RKO (cell line): ENCODE measurements at places on chromosomes 6 and 20.

DNA sequence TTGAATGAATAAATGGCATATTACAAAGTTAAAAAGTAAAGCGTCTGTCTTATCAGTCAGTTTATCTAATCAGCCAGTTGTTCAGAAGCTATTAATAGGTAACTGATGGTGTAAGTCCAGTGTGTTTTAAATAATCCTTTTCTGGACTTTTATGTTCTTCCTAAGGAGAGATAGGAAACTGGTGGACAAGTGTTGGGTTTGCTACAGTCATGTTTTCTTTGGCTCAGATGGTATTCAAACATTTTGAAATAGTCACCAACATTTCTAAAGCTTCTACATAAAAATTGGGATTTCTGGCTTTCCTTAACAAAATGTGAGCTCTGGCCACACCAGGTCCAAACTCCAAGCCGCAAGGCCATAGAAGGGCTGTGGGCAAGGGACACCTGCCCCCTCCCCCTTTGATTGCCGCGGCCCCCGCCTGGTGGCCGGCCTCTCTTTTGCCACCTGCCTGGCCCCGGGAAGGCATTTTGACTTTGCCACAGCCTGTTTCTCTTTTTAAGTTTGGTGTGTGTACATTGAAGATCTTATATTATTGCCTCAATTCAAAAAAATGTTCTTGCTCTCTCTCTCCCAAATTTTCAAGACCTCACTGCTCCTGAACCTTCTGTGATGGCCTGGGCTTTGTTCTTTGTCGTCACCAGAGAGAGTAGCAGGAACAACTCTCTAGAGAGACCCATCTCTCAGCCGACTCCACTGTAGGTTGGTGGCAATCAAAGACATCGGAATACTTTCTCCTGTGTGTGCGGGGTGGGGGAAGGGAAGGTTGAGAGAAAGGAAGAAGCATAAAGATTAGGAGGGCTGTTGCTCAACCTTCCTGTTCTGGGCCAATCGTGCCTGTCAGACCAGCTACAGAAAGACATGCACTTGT lies 84.0 kb upstream of the ZNF217 start:
- DNase-seq, result no peak

GRCh38 chr6:6694825-6695624 lies 106.5 kb downstream of the LY86 start:
- DNase-seq, result no peak

DNA sequence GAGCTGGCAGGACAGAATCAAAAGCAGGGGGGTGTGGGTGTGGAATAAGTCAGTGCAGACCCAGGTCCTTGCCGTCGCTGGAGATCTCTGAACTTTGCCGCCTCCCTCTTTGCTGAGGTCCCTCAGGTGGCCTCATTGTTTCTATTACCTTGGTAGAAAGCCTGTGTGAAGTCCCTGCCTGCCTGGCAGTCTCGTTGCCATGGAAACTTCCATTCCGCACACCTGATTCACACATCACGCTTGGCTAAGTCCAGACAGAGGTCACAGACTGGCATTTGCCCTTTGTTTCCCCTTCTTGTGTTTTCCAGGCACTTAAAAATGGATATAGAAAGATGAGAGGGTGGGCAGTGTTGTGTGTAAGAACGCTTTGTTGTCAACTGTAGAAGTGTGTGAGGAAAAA lies 260.6 kb downstream of the PRL start:
- DNase-seq, result no peak

- no peak for DNase-seq
Observed at GRCh38 chr6:74606582-74607071, 599.2 kb downstream of the COL12A1 start.

DNA sequence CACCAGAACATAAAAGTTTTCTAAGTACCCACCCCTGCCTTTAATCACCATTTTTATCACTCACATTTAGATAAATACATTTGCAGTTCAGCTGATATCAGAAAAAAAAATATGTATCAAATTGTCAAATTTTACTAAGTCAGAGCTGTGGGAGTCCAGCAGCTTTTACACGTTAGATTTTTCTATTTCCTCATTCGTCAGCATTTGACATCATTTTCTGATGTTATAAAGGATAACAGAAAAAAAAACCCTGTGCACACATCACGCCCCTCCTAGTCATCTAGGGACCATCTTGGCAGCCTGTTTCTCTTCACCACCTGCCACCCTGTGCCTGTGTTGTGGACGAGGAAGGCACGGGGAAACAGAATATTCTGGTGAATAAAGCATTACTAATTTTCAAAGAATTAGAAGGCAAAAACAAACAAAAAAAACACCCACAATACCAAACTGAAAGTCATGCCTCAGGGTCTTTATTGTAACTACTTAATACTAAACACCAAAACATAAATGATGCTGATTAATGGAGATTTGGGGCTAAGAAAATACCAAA lies 12.4 kb downstream of the B4GALT5 start:
- no peak for DNase-seq

GRCh38 chr20:45503403-45503802 lies 12.0 kb downstream of the SPINT3 start:
- no peak for DNase-seq

- DNase-seq, result no peak
Observed at GRCh38 chr6:13367396-13367795, 39.1 kb upstream of the TBC1D7 start.

DNA sequence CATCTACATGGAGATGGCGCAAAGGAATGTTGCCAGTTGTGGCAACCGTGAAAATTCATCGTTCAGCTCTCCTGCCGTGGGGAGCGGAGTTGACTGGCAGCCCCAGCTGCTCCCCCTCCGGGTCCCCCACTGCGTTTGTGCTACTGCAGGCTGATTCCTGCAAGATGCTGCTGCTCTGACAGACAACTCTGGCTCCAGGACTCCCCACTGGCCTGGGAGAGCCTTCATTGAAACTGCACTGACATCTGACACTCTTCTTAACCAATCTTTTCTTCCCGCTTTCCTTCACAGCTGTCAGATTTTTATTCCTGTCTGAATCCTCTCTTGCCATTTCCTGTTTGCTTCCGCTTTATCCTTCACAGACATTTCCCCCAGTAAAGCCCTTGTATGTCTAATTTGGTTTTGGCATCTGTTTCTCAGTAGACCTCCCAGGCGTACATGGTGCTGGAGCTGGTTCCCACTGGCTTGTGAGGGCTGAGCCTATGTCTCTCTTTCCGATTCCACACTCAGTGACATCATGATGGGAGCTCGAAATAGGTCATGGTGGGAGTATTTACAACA lies 9.5 kb upstream of the ATRN start:
- DNase-seq, result no peak

GRCh38 chr6:42049948-42050296 lies 402 bp upstream of the TAF8 start:
- no peak for DNase-seq

GRCh38 chr6:160439751-160440150 lies 91.6 kb downstream of the SLC22A3 start:
- DNase-seq, result no peak

GRCh38 chr6:33886673-33887144 lies 82.9 kb upstream of the MLN start:
- DNase-seq, result no peak

- DNase-seq, result no peak
Observed at GRCh38 chr6:106546261-106546690, 83.0 kb downstream of the RTN4IP1 start.
